Calu3 (cell line): ENCODE measurements at places on chromosomes 3 and 15. TPM values are rescaled to one million over a fixed set of nuclear protein-coding genes. Genes with fewer than 3 reads are reported as not detected.

GRCh38 chr15:41804361-41804760 lies 23.5 kb upstream of the JMJD7 start:
- no peak for DNase-seq

- peak; percentile 85 for DNase-seq
Observed at GRCh38 chr15:91706322-91707032, 147.0 kb upstream of the SLCO3A1 start.

DNA sequence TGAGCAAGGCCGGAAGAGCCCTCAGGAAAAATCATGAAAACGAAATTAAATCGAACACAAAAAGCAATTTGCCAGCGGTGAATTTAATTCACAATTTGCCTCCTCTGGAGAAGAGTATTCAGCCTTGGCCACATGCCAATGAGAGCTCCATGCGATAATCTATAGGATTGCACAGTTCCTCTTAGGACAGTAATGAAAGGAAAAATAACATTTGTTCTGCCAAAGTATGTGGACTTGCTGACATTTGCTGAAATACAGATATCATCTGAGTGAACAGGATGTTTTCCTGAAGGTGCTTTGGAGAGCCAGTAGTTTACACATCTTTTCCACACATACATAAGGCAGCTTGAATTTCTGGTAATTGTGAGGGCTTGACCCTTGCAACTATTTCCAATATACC lies 188.6 kb upstream of the PDZRN3 start:
- DNase-seq = no peak

DNA sequence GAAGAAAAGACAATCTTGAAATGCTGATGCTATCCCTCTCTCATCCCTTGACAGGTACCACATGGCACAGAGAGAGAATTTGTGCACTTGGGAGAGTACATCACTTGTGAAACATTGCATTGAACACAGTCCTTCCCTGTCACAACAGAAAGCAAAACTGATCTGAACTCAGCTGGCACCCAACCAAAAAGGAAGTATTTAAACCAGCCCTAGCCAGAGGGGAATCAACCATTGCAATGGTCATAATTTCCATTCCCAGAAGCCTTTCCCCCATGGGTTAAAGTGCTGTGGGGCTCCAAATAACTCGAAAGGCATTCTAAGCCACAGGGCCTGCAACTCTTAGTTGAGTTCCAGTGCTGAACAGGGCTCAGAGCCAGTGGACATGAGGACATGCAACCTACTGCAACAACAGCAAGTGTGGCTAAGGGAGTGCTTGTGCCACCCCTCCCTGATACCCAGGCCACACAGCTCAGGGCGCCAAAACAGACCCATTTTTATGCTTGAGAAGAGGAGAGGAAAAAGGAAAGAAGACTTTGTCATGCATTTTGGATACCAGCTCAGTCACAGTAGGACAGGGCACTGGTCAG lies 530.8 kb upstream of the BCHE start:
- peak; percentile 47 for DNase-seq

GRCh38 chr3:194713299-194714136 lies 27.8 kb downstream of the FAM43A start:
- no peak for DNase-seq

DNA sequence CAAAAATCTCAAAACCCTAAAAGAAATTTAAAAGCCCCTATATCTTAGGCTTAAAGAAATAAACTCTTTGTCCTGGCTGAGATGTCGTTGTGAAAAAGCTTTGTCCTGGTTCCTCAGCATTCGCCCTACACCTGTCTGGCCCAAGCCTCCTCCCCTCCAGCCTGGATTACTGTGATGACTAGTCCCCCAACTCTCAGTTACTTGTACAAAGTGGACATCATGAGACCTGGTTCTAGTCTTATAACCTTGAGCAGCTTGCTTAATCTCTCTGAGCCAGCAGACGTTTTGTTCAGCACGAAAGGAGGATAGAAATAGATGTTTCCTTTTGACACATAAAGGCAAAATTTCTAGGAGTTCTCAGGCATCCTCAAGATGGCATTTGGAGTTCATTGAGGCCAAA lies 51.6 kb downstream of the FILIP1L start:
- no peak for DNase-seq

DNA sequence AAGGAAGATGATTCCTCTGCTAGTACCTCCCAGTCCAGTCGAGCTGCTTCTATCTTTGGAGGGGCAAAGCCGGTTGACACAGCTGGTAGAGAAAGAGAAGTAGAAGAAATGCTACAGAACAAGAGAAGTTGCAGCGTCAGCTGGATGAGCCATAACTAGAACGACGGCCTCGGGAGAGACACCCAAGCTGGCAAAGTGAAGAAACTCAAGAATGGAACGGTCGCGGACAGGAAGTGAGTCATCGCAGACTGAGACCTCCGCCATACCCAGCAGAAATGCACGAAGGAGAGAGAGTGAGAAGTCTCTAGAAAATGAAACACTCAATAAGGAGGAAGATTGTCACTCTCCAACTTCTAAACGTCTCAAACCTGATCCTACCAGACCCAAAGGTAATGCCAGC lies 19.0 kb upstream of the PARP14 start:
- DNase-seq = no peak

- DNase-seq = no peak
Observed at GRCh38 chr3:20576228-20576627, 390.2 kb upstream of the SGO1 start.

- no peak for DNase-seq
Observed at GRCh38 chr3:24763393-24763792, 268.7 kb upstream of the THRB start.

DNA sequence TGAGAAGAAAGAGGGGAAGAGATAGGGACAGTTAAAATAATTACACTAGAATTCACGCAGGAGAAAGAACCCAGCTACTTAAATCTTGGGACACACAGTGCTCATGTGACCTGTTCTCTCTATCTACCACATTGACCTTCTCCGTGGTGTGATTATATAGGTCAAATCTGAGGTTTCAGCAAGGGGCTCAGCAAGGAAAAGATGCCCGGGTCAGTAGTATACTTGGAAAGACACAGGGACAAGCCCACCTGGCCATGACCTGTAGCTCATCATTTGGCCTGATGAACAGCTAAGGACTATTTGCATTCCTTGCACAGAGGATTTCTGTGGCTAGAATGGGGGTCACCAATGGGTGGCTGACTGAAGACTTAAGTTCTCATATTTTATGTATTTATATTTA lies 71.9 kb downstream of the SSR3 start:
- no peak for DNase-seq

GRCh38 chr15:68979816-68980215 lies 34.7 kb upstream of the NOX5 start:
- DNase-seq = no peak

The GAP43 gene
- not detected in 2 replicates for total RNA-seq

The MESP2 gene
- total RNA-seq = not detected in 2 replicates

The GP5 gene
- 0.10 and 0.21 TPM in 2 replicates for total RNA-seq
